ENCODE measurements at places on chromosomes 11 and 22. TPM values are rescaled to one million over a fixed set of nuclear protein-coding genes. Genes with fewer than 3 reads are reported as not detected.

DNA sequence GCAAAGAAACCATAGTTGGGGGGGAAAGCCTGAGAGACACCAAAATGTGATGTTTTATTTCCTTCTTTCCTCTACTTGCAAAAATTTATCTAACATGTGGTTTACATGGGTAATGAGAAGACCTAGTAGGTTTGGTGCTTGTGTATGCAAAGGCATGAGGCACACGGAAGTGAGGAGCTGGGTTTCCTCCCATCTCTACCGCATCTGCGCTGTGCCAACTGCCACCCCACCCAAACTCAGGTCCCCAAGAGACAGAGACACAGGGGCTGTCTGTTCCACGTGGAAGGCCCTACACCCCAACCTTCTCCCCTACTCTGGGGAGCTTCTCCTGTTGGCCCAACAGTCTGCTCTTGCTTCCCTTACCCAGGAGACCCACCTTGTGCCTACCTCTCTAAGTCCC is 4.8 kb downstream of the RTL6 start:
- DNase-seq, result no peak

- no peak for DNase-seq
Measured at GRCh38 chr11:103069367-103069766, 22.6 kb downstream of the DCUN1D5 start.

DNA sequence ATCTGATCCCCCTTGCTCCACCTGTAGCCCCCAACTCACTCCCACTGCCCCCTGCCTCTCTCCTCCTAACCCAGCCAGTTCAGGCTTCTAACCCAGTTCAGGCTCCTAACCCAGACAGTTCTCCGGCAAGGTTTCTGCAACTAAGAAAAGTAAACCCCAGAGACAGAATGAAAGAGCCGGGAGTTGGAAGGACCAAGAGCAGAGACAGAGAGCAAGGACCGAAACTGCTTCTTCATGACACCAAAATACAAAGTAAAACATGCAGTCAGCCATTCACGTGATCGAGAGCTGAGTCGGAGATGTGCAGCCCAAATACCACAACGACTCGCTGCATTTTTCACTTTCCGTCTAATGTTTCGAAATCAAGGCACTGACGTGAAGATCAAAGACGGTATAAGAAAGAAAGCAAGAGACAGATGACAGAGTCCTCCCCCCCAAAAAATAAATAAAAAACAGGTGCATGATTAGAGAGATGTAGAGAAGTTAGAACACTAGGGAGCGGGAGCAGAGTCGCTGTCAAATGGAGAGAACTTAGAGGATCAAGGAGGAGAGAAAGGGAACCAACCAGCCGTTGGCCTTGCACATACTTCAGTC is 884 bp downstream of the IL10RA start:
- no peak for DNase-seq

GRCh38 chr11:15286465-15286864 is 171.7 kb downstream of the INSC start:
- DNase-seq, result no peak

Gene ELFN2
- 0.67 TPM for polyA plus RNA-seq

Gene SPDYC
- polyA plus RNA-seq, result not detected

Gene TNNT3
- polyA plus RNA-seq, result 3.0 TPM

Gene OR51F1
- polyA plus RNA-seq, result not detected
